Stimulated activated CD8-positive, alpha-beta memory T cell treated with anti-CD3 and anti-CD28 coated beads, Interleukin-2, amount 100 ng/mL, for 1 hour (primary cell): ENCODE measurements at places on chromosomes 5 and 9.

GRCh38 chr5:150723845-150724244, 23.0 kb upstream of the RBM22 start:
- no peak for DNase-seq

DNA sequence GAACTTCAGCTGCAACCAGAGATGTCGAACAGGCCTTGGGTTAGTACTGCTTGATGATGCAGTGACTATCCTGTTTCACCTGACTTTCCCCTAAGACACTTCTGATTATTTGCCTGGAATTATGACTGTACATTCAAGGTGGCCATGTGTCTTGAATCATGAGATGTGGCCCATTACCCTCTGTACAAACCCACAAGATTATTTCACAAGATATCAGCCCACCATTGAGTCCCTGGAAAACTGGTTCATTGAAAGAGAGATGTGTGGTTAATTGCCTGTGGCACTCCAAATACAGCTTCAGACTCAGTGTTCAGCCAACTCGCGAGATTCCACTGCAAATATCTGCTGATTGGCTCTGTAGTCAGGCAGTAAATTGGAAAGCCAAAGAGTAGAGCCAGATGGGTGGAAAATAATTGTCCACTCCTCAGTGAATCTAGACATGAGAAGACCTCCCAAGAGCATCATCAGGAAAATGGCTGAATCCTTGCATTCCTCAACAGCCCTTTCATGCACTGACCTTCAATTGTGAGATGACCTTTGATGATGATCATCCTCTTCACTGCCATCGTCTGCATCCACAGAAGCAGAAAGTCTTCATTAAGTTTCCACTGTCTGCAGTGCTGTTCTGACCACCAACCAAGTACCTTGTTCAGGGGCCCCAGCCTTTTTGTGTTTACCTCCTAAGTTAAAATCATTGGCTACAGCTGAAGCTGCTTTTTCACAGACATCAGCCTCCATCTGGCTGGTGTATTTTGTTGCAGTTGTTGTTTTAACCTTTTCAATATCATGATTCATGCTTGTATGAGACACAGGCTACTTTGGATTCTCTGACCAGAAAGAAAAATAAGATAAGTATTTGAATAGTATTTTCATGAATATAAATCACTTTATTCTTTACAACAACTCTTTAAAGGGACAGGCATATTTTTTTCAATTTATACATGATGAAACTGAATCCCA, 75.2 kb downstream of the ESM1 start:
- no peak for DNase-seq

DNA sequence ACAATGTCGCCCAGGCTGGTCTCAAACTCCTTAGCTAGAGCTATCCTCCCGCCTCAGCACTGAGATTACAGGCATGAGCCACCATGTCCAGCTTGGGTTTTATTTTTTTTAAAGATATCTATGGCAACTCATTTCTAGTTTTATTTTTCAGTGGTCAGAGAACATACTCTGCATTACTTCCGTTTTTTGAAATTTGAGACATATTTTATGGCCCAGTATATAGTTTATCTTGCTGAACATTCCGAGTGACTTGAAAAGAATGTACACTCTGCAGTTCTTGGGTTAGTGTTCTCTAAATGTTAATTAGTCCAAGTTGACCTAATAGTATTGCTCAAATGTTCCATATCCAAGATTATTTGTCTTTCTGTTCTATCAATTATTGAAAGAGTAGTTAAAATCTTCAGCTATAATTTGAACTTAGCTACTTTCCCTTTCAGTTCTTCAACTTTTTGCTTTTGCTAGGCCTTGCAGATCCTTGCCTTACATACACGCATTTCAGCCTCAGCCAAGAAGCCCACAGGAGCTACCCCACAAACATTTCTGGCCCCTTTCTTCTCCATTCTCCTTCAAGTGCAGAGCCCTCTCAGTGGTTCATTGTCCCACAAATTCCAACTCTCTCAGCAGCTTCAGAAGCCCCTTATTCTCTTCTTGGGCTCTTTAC, 22.3 kb upstream of the SNAPC3 start:
- no peak for DNase-seq

GRCh38 chr9:34802916-34803315, 93.0 kb upstream of the CCL21 start:
- no peak for DNase-seq

- DNase-seq = no peak
Observed at GRCh38 chr9:129995409-129996160, 47.4 kb downstream of the FNBP1 start.

- DNase-seq = no peak
Observed at GRCh38 chr5:170132976-170133448, 27.3 kb downstream of the FOXI1 start.

GRCh38 chr5:910769-911160, 18.1 kb downstream of the TRIP13 start:
- no peak for DNase-seq

DNA sequence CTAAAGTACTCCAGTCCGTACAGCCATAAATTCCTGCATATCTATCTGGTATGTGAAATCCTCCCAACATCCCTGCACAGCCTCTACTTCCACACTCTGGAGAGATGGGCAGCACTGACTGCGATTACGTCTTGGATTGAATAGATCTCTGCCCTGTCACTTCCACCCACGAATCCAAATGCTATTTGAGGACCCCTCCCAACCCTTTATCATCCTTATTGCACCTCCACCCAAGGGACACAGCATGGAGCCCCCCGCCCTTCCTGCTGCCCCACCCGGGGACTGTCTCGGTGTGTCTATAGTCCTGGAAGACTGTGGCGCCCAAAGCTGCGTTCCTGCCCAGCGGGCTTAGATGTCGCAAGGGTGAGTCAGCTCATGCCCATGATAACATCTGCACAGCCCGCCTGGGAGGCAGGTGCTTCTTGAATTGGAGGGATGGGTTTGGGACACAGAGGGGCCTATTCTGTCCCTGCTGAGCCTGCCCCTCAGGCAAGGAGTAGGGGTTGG, 105.7 kb upstream of the HAND1 start:
- no peak for DNase-seq

GRCh38 chr5:92559781-92560180, 1021.2 kb downstream of the NR2F1-AS1 start:
- DNase-seq = no peak

GRCh38 chr5:40483316-40483715, 196.4 kb upstream of the PTGER4 start:
- DNase-seq = no peak

- DNase-seq = no peak
Observed at GRCh38 chr5:115817386-115817785, 927 bp upstream of the CDO1 start.
